Stimulated activated naive CD4-positive, alpha-beta T cell (primary cell): ENCODE measurements at places on chromosomes 6 and 20.

- DNase-seq, result no peak
Observed at GRCh38 chr20:38173237-38174156, 8.4 kb upstream of the TGM2 start.

- DNase-seq, result no peak
Observed at GRCh38 chr20:63177785-63178445, 38.0 kb downstream of the YTHDF1 start.

DNA sequence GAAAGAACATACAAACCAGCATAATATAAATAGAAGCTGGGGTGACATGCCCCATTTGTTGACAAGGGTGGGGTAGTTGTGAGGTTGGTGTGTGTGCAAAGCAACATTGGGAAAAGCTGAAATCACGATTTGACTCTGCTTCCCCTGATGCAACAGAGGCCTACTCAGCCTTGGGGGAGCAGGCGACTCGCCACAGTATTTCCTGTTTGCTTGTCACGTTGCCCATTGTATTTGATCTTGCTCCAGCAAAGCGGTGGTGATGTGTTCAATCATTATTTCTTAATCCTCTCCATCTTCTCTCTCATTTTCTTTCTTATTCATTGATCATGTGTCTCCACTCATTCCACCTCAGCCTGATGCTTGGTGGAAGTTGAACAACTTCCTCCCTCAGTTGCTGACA lies 165.8 kb upstream of the CITED2 start:
- no peak for DNase-seq

- peak; percentile 4 for DNase-seq
Observed at GRCh38 chr6:26124781-26125685, 37.8 kb downstream of the HFE start.

DNA sequence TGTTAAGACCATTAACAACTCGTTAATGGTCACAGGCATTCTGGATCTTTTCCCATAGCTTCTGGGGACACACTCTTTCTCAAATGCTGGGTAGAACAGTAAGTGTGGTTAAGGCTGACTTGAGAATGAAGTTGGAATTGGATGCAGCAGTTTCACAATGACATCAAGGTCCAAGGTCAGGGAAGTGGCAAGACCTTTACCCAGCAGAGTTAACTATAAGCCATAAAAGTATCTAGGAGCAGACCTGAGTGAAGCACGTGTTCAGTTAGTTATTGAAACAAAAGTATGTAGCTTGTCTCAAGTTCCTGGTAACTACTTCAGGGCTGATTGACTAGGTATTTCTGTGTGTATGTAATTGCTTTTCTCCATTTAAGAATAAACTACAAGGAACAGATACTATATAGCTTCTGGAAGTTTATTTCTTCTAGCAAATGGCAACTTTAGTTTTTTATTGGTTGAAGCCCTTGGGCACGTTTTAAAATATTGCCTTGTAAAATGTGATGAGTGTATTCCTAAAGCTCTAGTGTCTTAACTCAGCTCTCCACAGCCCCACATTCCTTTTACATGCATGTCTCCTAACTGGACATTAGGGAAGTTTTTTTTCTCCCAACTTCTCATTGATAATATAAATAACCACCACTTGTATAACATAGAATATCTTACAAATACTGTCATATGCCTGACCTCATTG lies 479.0 kb upstream of the CITED2 start:
- no peak for DNase-seq

GRCh38 chr20:6714279-6714711 lies 53.2 kb upstream of the BMP2 start:
- DNase-seq, result no peak

- DNase-seq, result no peak
Observed at GRCh38 chr20:59663513-59664060, 59.2 kb downstream of the PHACTR3 start.

- DNase-seq, result no peak
Observed at GRCh38 chr6:112575309-112575834, 228.2 kb downstream of the RFPL4B start.

DNA sequence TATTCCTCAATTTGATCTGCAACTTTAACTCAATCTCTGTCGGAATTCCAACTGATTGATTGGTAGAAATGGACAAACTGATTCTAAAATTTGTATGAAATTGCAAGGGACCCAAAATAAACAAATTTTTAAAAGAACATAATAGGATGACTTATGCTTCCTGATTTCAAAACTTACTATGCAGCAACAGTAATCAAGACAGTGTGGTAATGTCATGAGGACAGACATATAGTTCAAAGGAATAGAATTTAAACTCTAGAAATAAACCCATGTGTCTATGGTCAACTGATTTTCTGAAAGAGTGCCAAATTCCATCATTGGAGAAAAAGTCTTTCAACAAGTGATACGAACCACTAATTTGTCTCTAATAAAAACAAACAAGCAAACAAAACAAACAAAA lies 1320.1 kb upstream of the GJE1 start:
- no peak for DNase-seq

- no peak for DNase-seq
Observed at GRCh38 chr6:107056796-107057195, 28.8 kb downstream of the MTRES1 start.

DNA sequence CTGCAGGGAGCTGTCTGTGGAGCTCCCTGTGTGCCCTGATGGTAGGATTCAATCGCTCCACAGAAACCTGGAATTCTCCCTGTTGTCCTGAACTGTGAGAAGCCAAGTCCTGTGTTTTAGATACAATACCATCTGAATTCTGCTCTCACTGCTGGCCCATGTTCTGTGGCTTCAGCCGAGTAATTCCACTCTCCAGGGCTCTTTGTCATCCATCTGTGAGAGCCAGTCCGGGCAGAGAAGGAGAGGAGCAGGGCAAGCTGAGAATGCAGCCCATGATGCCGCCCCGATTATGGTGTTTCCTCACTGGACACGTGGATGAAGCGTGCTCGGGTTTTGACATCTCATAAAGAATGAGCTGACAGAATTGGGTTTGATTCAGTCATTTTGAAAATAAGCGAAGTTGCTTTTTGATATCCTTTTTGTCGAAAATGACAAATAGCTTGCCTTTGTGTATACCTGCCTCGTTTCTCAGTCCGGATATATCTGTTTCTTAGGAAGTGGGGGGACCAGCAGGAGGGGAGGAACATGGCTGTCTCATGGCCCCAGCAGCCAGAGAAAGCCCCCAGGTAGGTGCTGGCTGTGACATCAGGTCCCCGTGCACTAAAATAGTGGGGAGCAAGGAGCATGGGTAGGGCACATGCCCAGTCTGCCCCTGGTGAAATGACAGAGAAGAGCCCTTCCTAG lies 8.2 kb upstream of the CD93 start:
- no peak for DNase-seq

DNA sequence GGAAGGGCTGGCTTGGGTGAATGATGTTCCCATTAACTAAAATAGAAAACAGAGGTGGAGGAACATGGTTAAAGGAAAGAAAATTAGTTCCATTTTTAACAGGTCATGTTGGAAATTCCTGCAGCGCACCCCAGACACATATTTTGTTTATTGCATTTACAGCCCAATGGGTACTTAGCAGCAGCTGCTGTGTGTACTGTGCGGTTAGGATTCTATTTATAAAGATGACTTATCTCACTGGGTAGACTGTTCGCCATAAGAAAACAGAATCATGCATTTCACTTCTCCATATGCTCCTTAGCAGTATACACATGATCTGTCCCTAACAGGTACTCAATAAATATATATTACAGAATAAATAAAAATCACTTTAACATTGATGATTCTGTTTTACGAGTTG lies 135.8 kb downstream of the SLC35F1 start:
- DNase-seq, result no peak

GRCh38 chr20:57987659-57988058 lies 240.8 kb downstream of the ANKRD60 start:
- no peak for DNase-seq

GRCh38 chr20:17471606-17472187 lies 59.5 kb downstream of the BFSP1 start:
- no peak for DNase-seq

DNA sequence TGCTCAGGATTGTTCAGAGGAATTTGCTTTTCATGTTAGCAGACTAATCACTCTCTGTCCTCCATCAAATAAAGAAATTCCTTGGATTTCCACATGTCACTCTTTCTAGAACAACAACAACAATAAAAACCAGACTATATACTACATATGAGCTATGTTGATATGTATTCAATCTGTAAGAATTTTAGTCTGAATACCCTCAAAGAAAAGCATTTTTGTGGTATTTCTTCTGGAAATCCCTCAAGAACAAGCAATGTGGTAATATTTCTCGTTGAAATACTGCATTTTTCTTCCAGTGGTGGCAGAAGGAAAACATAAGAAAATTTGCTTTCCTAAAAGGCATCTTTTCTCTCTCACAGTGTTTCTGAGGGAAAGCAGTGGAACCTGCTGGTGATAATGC lies 312.6 kb upstream of the RSPO3 start:
- no peak for DNase-seq

DNA sequence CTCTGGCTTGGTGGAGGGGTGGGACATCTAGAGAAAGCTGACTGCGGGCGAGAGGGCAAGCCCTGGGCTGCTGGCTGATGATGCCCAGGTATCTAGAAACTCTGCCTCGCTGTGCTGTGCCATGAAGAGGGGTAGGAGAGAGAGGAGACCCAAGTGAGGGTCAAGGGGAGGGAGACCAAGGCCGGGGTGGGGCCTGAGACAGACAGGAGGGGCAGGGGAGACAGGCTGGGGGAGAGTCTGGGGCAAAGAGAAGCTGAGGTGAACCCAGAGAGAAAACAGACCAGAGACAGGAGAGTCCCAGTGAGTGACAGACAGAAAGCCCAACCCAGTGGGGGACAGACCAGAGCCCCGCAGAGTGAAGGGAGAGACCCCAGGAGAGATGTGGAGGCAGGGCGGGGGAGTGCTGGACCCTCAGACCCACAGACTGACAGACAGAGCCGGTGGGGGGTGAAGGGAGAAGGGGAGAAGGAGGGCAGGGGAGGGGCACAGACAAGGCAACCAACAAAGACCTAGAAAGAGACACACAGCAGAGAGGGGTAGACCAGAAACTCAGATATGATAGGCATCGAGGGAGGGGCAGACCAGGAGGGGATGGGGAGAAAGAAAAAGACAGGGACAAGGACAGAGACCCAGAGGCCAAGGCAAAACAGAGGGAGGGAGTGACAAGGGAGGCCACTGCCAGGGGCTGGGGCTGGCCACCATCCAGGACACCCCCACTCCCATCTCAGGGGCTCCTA lies 5.9 kb downstream of the TEAD3 start:
- DNase-seq, result no peak

GRCh38 chr20:48723308-48724264 lies 104.2 kb downstream of the PREX1 start:
- DNase-seq, result no peak

DNA sequence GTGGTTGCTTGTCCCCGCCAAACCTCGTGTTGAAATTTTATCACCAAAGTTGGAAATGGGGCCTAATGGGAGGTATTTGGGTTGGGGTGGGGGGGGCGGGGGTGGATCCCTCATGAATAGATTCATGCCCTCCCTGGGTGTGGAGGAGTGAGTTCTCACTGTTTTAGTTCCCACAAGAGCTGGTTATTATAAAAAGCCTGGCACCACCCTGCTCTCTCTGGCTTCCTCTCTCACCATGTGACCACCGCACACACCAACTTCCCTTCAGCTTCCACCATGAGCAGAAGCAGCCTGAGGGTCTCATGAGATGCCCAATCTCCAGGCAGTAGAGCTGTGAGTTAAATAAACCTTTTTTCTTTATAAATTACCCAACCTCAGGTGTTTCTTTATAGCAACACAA lies 111.3 kb downstream of the PRDM1 start:
- DNase-seq, result no peak

DNA sequence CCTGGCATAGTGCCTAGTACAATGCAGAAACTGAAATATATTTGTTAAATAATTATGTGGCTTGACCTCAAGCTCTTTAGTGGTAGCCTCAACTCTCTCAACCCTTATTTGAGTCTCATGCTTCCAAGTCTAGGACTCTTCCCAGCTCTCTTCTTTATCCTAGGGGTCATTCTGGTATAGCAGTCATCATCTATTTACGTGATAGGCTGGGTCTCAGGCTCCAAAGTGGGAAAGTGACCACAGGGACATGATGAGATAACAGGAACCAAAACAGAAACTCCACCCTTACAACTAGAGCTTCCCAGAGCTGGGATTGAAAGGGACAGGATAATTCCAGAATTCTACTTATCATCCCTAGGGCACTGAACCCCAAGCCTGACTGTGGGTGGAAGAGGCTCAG lies 17.7 kb upstream of the MAP3K7 start:
- DNase-seq, result no peak
